ENCODE measurements at places on chromosomes 3 and 15. TPM values are rescaled to one million over a fixed set of nuclear protein-coding genes. Genes with fewer than 3 reads are reported as not detected.

GRCh38 chr15:78420766-78421165 is 17.2 kb upstream of the IREB2 start:
- no peak for DNase-seq

GRCh38 chr3:34139566-34139965 is 341.1 kb downstream of the PDCD6IP start:
- no peak for DNase-seq

Gene MYLK
- 7.3 TPM for total RNA-seq

DNA sequence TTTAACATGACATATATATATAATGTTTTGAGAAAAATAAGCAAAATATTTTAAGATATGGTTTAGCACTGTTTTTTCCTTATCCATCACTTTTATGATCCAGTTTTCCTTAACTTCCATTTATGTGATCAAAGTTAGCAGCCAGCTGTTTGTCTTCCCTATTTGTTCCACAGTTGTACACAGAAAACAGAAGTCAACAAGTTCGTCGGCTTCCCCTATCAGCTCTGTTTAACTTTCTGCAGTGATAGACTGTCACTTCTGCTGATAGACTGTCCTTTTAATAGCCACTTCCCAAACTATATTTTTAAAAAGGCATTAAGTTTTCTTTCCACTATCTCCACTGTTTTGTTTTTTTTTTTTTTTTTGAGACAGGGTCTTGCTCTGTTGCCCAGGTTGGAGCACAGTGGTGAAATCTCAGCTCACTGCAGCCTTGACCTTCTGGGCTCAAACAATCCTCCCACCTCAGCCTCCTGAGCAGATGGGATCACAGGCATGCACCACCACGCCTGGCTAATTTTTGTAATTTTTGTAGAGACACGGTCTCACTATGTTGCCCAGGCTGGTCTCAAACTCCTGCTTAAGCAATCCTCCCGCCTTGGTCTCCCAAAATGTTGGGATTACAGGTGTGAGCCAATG is 7.2 kb downstream of the FSD2 start:
- DNase-seq = no peak
